Esophagus squamous epithelium (tissue), 5 donors: ENCODE measurements at places on chromosomes 5 and 9.

DNA sequence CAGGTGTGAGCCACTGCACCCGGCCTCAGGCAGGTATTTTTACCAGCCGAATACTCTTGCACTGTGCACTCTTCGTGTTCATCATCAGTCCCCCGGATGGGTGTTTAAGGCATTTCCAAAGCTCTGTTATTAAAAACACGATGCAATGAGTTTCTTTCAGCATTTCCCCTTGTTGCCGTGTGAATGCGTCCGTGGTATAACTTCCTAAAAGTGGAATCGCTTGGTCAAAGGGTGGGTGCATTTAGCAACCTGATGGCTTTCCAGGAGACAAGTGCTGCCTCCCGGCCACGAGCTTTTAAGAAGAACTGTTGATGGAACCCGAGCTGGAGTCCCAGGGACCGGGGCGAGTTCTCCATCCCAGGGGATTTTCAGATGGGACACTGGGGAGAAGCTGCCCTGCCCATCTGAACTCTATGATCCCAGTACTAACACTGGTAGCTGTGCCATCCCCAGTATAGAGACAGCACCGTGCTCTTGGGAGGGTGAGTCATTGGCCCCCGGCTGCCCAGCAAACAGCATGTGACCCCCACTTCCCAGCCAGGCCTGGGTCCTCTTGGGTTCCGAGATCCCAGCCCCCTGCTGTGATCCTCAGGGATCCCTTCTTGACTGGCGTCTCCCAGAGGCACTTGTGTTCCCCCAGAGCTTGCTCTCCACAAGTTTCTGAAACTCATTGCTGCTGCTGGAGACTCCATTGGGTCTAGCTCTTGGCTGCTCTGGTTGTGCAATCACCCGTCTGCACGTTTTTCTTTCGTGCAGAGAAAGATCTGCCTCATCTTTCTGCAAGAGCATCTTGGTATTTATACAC lies 169.5 kb upstream of the IER5L start:
- no peak for DNase-seq

DNA sequence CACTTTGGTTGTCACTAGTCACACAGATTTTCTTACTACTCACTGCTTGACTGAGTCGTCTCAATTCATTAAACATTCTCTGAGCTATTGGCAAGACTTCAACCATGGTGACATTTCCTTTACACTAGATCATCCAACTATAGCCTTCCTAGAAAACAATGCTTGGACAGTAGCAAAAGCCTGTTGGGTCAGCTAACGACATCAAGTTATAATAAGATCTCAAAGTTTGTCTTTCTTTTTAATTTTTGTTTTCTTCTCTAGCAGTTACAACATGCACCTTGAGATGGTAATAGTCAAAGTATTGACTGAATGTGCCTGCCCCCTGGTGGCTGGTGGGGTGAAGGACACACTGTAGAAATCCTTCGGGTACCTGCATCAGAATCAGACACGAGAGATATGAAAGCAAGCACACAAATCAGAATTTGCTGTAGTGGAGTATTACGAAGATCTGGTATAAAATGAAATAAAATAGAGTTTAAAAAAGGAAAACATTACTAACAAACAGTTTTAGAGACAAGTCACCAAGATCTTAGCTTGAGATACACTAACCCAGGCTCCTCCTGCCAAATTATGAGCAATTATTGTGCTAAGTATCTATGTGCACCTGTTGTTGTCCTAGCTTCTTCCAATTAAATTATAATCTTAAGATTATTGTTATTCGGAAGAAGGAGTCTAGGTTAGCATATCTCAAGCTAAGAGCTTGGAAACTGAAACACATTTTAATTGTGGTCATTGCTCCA lies 81.2 kb downstream of the ARL15 start:
- DNase-seq: no peak

DNA sequence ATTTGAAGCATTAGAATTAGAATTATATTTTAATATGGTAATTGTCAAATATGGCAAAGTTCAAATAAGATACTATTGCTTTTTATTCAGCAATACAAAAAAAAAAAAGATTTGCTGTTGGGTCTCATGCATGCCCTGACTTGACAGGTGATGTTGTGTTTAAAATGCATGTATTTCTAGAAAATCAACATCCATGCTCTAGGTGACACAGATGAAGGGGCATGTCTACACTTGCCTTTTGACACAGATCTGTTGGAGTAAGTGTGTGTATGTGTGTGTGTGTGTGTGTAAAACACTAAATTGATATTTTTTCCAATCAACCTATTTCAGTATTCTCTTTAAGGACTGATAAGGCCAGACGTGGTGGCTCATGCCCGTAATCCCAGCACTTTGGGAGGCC lies 38.1 kb upstream of the SMARCA2 start:
- no peak for DNase-seq

DNA sequence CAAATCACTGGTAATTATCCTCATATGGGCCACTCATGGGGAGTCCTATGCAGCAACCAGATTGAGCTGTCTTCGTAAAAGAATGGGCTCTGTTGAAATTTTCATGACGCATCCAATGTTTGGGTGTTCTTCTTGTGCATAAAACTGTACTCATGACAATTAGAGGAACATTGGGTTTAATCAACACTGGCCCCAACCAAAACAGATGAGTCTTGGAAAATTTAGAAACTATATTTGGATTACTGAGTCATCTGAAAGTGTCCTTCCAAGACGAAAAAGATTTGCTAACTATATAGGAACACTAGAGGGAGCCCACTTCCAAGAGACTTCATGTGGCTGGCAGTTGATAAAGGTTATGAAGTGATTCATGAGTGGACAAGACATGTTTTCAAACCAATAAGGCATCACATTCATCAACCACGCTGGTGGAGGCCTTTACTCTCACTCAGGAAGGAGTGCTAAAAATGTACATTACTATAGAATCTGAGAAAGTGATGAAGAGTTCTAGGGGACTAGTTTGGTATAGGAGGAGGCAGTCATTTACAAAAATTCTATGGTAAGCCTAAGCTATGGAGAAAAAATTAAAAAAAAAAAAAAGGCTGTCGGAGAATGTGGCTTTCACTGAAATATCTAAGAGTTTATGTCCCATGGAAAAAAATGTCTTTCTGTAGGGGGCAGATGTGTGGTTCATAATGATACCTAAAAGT lies 313.5 kb downstream of the PRDM9 start:
- DNase-seq: no peak

DNA sequence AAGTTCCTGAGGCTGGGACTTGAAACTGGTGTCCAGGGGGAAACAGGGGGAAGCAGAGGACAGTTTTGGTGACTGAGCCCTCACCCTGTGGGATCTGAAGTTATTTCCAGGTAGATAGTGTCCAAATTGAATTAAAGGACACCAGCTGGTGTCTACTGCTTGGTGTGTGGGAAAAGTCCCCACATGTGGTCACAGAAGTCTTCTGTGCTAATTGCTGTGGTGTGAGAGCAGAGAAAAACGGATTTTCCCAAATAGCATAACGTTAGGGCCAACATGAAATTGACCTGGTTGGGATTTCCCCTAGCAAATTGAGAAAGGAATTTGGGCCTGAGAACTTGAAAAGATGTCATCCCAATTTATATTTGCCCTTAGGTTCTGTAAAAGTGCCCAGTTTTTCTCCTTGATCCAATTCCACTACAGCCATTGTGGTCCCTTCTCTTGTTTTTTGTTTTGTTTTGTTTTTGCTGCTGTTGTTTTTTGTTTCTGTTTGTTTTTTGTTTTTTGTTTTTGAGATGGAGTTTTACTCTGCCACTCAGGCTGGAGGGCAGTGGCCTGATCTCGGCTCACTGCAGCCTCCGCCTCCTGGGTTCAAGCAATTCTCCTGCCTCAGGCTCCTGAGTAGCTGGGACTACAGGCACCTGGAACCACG lies 5.6 kb upstream of the STARD4 start:
- no peak for DNase-seq

GRCh38 chr5:438481-438981 lies 4.4 kb upstream of the EXOC3 start:
- no peak for DNase-seq

DNA sequence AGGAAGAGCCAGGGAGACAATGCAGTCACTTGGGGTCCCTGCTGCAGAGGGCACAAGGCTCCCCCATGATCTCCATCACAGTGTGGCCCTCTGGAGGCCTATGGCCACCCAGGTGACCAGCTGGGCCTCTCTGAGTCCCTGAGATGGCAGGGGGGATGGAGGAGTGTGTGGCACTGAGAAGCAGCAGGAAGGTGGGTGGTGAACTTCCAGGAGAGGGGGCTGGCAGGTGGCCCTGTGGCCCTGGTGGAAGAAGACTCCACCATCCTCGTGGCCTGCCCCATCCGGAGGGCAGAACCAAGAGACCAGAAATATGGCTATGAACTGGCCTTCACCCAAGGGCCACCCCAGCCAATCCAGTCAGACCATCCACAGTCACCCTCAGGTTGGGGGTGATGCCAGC lies 31.7 kb upstream of the AFAP1L1 start:
- DNase-seq: no peak

DNA sequence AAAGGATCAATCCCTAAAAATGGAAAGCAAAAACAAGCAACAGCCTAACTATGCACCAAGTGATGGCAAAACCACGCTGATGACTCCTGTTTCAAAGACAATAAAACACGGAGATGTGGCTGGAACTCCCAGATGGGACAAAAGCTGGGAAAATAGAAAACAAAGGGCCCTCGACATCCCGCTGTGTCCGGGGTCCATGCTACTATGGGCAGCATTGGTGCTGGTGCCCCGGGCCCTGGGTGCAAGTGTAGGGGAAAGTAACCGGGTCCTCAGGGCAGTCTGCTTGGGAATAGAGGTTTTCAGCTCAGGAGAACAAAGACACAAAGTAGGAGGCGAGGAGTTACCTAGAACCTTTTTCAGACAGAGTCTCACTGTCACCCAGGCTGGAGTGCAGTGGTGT lies 46.1 kb downstream of the MRPL36 start:
- DNase-seq: no peak

DNA sequence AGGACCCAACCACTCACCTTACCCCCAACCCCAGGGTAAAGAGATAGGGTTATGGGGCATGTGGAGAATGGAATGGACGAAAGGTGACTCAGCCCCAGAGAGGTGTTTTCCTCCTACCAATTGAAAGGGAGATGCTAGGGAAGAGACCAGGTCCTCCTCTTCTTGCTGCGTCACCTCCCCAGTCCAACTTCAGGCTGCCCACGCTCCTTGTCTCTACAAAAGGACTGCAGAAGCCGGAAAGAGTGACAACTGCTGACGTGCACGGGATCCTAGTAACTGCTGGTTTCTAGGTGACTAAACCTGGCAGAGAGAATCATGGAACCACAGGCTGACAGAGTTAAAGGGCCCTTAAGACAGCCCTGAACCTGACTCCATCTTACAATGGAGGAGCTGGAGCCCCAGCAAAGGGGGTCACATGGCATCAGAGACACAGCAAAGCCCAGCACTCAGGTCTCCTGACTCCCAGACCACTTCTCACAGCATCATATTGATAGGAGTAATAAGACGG lies 2.2 kb downstream of the GPX3 start:
- no peak for DNase-seq

GRCh38 chr5:79547429-79547822 lies 33.5 kb upstream of the HOMER1 start:
- no peak for DNase-seq

DNA sequence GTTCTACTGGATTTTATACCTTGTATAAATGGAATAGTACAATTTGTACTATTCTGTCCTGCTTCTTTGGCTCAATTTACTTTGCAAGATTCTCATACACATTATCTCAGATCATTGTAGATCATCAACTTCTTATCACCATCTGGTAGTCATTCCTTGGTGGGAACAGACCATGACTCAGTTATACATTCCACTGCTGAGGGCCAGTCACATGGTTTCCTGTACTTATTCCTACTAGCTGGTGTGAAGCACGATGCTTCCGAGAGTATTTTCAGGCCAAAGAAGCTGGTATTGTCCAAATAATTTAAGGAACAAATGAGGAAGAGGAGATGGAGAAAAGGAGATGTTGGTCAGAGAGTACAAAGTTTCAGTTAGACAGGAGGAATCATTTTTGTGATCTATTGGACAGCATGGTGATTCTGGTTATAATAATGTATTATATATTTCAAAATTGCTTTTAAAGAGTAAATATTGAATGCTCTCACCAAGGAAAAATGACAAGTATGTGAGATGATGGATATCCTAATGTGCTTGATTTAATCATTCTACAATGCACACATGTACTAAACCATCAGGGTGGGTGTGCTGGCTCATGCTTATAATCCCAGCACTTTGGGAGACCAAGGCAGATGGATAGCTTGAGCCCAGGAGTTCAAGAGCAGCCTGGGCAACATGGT lies 124.1 kb downstream of the SYK start:
- no peak for DNase-seq

GRCh38 chr9:4862506-4863250 lies 69.9 kb downstream of the RCL1 start:
- DNase-seq: no peak

DNA sequence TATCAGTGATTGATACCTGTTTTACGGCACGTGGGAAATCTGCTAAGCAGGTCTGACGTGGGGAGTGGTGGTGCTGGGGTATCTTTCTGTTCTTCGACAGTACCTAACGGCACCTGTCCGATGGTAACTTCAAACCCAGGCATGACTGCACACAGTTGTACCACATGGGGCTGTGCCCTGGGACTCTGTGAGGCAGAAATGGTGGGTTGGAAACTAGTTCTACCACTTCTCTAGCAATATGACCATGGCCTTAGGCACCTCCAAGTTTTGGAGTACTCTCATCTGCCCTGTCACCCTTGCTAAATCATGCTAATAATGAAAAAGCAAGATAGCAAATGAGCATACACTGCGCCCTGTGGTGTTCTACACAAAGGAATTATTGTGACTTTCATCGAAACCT lies 30.9 kb downstream of the EPB41L4B start:
- no peak for DNase-seq

GRCh38 chr5:124130816-124131215 lies 615.6 kb downstream of the ZNF608 start:
- DNase-seq: no peak
